ENCODE measurements at places on chromosomes 1 and 21. TPM values are rescaled to one million over a fixed set of nuclear protein-coding genes. Genes with fewer than 3 reads are reported as not detected.

The PLA2G5 gene
- not detected for total RNA-seq

The TATDN3 gene
- 12.9 TPM for total RNA-seq

The PLCH2 gene
- total RNA-seq = under 0.01 TPM

The NTMT2 gene
- total RNA-seq = not detected

The MAN1C1 gene
- 0.14 TPM for total RNA-seq

The BCL2L15 gene
- total RNA-seq = under 0.01 TPM

The RNU1-1 gene
- total RNA-seq = under 0.01 TPM

The IL12RB2 gene
- total RNA-seq = not detected

The UFC1 gene
- total RNA-seq = 120 TPM

The RPTN gene
- total RNA-seq = not detected

The DSTYK gene
- total RNA-seq = 12.5 TPM

The ZNF692 gene
- total RNA-seq = 9.6 TPM

The CTH gene
- total RNA-seq = 27.6 TPM

The ZNF648 gene
- total RNA-seq = under 0.01 TPM

The RCAN3 gene
- 17.5 TPM for total RNA-seq

The FMO1 gene
- not detected for total RNA-seq

The CFH gene
- 10.5 TPM for total RNA-seq

The HRNR gene
- not detected for total RNA-seq

The CASZ1 gene
- 0.14 TPM for total RNA-seq

The FCER1A gene
- not detected for total RNA-seq

The NUP210L gene
- under 0.01 TPM for total RNA-seq

The SMCP gene
- total RNA-seq = not detected

The OR10K2 gene
- not detected for total RNA-seq

The CFAP107 gene
- not detected for total RNA-seq

The OR14K1 gene
- not detected for total RNA-seq

The PAPPA2 gene
- 1.6 TPM for total RNA-seq

The OPRD1 gene
- not detected for total RNA-seq

The GUCA2B gene
- total RNA-seq = not detected

The PTPRU gene
- total RNA-seq = 30.9 TPM

The PLA2G2F gene
- not detected for total RNA-seq

The SPATA21 gene
- not detected for total RNA-seq

The ARHGAP30 gene
- total RNA-seq = under 0.01 TPM

The ANGPTL3 gene
- total RNA-seq = not detected

The MX2 gene
- total RNA-seq = 2.0 TPM

The TNNT2 gene
- total RNA-seq = not detected

The AGPAT3 gene
- 52.1 TPM for total RNA-seq

The HAO2 gene
- not detected for total RNA-seq

The MXRA8 gene
- 367 TPM for total RNA-seq

The NLRP3 gene
- 1.3 TPM for total RNA-seq

The PCSK9 gene
- total RNA-seq = 0.14 TPM

The KRTAP22-2 gene
- not detected for total RNA-seq

The LMOD1 gene
- 5.4 TPM for total RNA-seq
